ENCODE measurements at places on chromosomes 1 and 21.

- no peak for DNase-seq
Observed at GRCh38 chr1:202251424-202252256, 58.0 kb downstream of the LGR6 start.

DNA sequence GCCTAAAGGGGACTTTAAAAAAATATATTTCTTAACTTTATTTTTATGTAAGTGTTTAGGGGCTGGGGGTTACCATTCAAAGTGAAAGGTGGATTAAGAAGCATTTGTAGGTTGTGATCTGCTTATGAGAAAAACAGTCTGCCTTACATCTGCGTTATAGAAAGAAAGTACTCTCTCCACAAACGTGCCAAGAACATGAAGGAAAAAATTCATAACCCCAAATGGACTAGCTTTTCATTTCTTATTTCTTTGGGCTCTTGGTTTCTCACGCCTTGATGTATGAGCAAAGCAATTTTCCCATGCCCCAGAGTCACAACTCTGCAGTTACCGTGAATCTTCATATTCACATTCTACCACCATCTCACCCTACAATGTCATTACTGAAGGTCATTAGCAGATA is 1165.1 kb upstream of the ADGRL4 start:
- no peak for DNase-seq

DNA sequence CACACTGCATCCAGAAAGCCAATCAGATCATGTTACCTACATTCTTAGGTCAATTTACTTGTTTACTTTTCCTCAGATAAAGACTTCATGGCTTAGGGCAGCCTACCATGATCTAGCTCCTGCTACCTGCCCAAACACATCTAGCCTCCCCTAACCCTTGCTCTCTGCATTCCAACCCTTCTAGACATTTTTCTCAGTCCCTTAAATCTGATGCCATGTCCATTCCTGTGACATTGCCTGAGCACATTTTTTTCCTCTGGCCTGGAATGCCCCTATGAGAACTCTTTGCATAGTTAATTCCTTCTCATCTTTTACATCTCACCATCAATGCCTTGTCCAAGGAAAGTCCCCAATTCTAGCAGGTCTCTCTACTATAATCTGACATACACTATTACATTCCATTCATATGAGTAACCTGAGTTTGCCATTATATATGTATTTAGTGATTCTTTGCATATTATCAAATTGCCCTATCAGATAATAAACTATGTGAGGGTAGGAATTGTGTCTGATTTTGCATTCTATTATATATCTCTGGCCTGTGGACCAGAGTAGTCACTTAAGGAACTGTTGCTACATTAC is 166.9 kb downstream of the COL11A1 start:
- no peak for DNase-seq

GRCh38 chr1:220320709-220321108 is 48.5 kb upstream of the RAB3GAP2 start:
- DNase-seq, result no peak

GRCh38 chr1:50976111-50976889 is 6.3 kb downstream of the CDKN2C start:
- DNase-seq, result no peak

DNA sequence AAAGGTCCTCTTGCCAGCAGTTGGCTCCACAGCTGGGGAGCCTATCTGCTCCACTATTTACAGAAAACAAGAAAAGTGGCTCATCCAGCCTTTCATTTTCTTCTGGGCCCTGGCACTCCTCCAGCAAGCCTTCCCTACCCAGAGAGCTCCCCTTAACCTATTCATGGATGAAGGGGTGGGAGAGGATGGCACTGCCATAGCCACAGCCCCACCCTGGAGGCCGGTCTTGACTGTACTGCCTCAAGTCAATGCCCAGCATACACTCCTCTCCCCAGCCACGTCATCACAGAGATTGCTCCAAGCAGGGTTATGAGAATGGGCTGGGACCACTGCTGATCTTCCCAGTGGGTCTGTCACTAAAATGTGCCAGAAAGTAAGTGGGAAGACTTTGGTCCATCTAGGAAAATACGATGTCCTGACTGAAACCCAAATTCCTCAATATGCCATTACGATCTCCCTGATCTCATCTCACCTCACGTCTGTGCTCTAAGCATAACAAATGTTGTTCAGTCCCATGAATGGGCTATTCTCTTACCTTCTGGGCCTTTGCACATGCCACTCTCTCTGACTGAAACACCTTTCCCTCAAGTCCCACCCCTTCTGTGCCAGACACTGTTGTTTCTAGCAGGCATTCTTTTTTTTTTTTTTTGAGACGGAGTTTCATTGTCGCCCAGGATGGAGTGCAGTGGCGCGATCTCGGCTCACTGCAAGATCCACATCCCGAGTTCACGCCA is 21.4 kb upstream of the PTAFR start:
- no peak for DNase-seq

DNA sequence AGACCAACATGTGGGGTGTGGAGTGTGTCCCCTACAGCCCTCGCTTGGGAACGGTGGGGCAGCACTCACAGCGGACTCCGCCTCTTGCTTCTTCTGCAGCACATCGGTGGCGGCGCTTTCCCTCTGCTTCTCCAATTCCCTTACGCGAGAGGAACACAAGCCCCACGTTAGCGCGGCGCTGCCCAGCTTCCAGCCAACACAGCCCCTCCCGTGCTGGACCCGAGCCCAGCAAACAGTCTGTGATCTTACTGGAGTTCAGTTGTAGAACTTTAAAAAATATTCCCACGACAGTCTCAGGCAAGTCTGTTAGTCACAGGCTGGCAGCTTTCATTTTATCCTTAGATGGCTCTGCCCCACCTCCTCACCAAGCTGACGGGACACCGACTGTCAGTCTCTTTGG is 13.6 kb downstream of the THAP3 start:
- no peak for DNase-seq

DNA sequence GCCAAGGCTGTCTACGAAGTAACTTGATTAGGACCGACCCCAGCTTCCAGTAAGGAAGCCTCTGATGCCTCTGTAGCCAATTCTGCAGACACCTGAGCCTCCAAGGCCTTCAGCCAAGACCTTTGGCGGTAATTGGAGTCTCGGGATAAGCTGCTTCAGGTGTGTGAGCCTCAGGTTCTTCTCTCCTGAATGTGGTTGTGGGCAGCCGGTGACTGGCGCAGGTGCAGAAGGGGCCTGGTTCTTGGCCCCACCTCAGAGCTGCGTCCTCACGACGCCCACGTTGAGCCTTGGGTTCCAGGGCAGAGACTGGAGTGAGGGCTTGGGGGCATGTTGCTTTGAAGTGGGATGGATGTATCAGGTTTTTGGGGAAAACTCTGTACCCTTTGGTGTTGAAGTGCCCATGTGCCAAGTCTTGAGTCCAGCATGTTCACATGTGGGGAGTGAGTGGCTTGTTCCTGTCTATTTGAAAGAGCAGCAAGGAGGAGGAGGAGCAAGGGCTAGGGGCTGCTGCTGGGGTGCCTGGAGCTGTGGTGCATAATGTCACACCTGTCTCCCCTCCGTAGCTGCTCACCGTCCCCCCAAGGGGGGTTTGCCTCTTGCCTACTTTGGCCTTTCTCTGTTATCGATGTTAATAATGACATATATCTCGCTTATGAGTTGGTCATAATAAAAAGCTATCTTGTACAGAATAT is 1.4 kb downstream of the PSEN2 start:
- DNase-seq, result no peak

GRCh38 chr21:42220138-42220701 is 1.3 kb downstream of the ABCG1 start:
- peak; percentile 88 for DNase-seq

GRCh38 chr1:54137534-54138061 is 15.2 kb downstream of the CDCP2 start:
- DNase-seq, result no peak
